Heart right ventricle (tissue), 16 donors: ENCODE measurements at places on chromosomes 5 and 9. TPM values are rescaled to one million over a fixed set of nuclear protein-coding genes. Genes with fewer than 3 reads are reported as not detected.

DNA sequence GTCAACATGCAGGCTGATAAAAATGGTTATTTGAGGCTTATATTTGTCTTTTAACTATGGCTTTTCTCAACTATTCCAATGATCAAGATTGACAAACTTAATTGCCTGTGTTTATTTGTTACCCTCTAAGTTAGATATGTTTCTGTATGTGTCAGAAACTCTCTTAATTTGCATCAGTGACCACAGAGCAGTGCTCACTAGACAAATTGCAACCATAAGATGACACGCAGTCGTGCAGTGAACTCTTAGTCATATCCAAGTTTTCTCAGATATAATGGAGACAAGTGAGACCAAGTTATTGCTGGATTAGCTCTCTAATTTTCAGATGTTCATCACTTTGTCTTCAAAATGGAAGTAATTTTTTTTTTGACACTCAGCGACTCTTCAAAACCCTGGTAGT, 342.2 kb upstream of the RFX3 start:
- no peak for DNase-seq

- DNase-seq = no peak
Observed at GRCh38 chr9:36878986-36879982, 154.8 kb downstream of the PAX5 start.

KYAT1 gene
- polyA plus RNA-seq = 10.9 TPM

DNA sequence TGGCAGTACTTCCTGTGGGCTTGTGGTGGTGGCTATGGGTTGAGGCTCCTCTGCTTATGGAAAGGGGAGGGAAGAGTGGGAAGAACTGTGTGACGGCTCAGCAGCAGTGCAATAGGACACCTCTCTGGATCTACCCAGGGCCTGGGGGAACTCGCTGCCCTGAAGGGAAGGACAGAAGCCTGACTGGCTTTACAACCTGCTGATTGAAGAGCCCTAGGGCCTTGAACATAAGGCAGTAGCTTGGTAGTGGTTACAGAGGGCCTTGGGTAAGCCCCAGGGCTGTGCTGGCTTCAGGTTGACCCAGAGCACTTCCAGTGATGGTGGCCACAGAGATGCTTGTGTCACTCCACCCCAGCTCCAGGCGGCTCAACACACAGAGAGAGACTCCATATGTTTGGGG, 5.5 kb downstream of the CCIN start:
- DNase-seq = no peak

PAPPA gene
- polyA plus RNA-seq = 0.15 TPM

- DNase-seq = peak; percentile 82
Observed at GRCh38 chr9:83304686-83305085, 233.5 kb downstream of the FRMD3 start.

DNA sequence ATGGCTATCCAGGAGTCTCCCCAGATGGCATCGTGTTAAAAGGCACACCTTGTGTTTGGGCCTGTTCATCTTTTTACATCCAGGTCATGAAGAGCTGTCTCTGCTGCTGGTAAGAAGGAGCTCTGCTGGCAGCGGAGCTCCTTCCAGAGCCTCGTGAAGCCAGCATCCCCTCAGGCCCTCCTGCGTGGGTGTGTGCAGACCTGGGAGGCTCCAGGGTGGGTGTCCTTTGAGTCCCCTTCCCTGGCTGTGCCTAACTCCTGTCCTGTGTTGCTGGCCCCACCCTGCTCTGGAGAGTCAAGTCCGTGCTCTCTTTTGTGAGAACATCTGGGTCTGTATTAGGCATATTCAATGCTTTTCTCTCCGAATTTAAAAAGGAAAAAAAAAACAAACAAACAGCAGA, 149.6 kb upstream of the IRX2 start:
- DNase-seq = no peak

DNA sequence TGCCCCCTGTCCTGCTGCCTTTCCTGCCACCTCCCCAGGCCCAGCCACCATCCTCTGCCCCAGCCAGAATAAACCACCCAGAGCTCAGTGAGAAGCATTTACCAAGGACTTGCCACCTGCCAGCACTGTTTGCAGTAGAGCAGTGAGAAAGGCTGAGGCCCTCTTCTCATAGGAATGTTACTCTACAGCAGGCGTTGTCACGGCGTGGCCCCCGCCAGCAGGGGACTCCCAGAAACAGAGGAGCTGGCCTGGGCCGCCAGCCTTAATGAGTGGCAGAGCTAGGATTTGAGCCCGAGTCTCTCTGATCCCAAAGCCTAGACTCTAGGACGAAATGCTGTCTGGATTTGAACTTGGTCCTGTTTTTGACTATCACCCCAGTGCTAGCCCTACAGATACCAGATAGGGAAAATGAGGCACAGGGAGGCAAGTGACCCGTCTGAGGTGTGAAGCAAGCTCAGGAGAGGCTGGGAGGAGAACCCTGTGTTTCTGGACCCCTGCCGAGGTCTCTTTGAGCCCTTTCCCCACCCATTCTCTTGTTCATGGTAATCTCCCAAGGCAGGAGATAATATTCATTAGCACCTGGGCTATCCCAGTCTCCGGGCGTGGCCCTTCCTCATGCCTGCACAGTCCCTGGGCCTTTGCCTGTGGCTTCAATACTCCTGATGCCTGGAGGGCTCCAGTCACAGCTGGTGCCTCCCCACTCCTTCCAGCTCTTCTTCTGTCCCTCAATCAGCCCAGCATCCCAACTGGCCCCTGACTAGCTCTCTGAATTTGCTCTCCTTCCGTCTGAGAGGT, 30.7 kb downstream of the HRH2 start:
- DNase-seq = no peak

DOCK8 gene
- 2.2 TPM for polyA plus RNA-seq

DNA sequence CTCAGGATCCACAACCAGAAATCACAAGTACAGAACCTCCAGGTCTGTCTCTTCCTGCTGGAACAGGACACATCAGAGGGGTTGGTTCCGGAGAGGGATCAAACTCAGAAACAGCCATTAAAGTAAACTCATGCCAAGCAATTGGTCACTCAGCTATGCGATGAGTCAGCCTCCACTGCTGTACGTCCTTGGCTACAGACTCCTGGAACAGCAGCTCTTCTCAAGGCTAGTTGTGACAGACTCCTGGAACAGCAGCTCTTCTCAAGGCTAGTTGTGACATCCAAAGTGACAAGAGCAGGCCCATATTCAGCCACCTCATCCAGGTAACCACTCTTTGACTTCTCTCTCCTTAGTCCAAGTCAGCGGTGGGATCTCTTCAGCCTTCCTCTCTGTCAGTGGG, at the start of gene SPINK13:
Gene SPINK13, plus strand, starts transcription at position 229 of the 400 bp plus-strand sequence. CDS start 1,279 bp downstream, outside the sequence.
- no peak for DNase-seq

DNA sequence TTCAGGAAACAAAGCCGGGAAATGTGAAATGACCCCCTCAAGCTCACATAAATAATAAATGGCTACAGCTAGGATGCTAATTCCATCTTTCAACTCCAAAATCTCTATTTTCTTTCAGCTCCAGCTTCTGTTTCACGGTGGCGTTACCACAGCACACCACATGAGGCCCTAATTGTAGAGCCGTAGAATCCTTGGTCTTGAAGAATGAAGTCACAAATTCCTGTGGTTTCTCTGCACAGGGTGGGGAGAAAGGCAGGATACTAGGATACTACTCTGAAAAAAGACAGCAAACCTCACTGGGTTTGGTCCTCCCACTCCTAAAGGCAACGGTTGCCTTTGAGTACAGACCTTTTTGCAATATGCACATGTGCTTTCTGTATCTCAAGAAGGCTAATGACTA, 13.9 kb upstream of the RARS1 start:
- no peak for DNase-seq

GBGT1 gene
- 10.5 TPM for polyA plus RNA-seq

DNA sequence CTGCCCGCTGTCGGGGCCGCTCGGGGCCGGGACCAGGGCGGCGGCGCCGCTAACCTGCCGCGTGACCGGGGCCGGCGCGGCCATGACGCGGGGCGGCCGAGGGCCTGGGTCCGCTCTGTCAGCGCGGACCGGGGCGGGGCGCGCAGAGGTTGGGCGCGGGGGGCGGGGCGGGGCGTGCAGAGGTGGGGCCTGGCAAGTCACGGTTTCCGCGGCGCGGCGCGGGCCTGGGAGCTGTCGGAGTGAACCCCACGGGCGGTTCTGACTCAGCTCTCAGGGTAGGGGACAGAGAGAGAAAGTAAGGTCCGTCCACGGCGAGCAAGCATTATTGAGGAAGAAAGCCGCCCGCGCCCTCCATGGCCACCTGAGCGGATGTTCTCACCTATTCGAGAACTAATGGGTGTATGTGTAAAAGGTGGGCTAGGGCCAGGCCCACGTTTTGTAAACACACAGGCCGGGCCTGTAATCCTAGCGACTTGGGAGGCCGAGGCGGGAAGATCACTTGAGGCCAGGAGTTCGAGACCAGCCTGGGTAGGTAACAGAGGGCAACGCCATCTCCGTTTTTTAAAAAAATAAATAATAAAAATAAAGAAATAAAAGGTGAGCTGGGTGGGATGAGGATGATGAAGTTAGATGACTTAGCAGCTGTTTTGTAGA, at the start of gene PRXL2C:
Gene PRXL2C, minus strand, starts transcription at position 120 of the 654 bp plus-strand sequence. Its CDS starts 36 bp downstream, at position 84.
- DNase-seq = peak; percentile 90

DNA sequence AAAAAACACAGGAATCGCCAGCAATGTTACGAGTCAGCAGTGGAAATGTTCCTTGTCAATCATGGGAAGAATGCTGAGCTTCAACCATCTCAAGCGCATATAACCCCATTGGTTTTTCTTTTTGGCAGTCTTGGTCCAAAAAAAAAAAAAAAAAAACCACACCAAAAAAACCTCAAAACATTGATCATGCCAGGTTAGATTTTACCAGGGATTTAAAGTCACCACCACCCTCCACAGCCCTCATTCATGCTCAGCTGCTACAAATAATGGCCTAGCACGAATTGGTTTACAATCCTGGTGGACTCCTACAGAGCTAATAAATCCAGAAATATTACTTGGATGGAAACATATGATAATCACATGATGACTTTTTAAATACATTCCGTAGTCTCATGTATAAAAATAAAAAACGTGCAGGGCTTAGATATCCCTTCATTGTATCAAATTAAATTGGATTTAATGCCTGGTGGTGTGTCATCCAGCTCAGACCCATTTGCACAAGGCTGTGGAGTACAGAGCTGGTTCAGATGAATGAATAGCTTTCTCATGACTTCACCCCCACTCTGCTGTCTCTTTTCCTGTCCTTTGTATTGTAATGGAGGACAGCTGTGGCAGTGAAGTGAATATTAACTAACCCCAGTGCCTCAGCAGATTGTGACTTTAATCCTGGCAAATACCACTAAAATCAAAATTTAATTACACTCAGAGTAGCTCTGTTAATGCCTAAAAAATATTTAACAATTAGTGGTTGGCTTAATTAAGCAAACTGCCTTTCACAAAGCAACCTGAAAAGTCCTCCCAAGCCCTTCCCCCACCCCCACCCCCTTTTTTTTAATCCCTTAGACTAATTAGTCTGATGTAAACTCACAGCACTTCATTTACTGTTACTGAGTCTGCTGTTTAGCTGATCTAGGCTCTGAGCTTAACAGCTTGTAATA, 626.5 kb upstream of the ZNF608 start:
- no peak for DNase-seq

DNA sequence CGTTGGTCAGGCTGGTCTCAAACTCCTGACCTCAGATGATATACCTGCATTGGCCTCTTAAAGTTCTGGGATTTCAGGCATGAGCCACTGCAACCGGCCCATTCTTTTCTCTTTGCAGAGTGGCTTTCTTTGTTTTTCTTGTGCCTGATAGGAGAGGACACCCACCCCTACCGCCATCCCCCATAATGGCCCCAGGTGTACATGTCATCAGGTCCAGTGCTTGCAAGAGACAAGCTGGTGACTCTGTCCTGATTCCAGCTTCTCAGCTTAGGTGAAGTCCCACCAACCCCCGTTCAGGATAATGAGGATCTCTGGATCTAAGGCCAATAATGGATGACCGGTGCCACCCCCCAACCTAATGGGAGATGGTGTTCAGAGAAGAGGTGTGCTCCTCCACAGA, 2.3 kb upstream of the AIF1L start:
- no peak for DNase-seq
